ENCODE measurements at places on chromosomes 1 and 21.

DNA sequence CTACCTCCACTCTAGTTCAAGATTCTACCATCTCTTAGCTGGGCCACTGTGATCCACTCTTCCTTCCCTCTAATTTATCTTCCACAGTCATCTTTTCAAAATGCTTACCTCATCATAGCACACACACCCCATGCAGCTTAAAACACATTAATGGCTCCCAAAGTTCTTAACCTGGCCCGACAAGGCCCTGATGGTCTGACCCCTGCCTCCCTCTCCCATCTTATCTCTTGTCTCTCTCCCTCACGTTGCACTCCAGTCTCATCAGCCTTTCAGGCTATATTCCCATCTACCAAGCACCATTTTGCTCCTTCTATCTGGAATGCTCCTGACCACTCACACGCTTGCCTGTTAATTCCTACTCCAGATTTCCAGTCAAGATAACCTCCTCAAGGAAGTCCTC lies 2.5 kb upstream of the ZBTB8A start:
- no peak for DNase-seq

DNA sequence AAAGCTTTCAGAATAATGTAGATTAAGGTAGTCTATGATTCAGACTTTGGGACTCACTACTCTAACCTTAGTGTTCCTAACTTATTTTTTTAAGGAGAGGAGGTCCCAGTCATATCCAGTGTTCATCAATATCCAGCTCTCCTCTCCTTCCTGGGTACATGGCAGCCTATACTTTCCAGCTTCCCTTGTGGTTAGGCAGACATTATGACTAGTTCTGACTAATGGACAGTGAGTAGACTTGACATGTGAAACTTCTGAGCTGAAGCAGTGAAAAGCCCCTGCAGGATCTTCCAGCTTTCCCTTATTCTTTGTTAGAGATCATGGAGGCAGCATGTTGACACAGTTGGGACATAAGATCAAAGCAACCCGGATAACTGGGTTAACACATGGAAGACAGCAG lies 144.2 kb downstream of the PTPRU start:
- DNase-seq: no peak

DNA sequence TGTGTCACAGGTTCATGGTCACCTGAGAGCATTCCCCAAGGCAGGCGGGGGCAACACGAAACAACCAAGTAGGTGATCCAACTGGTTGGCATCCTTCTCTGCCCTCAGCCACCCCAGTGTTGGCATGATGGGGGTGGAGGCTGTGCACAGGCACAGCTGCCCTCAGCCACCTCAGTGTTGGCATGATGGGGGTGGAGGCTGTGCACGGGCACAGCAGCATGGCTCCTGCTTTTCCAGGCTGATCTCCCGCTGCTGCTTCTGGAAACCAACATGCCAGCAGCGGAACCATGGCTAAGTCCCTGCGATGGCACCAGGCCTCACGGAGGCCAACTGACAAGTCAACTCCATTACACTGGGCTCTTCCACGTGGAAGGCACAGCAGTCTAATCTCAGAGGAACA lies 447.8 kb downstream of the PTPRU start:
- DNase-seq: no peak

- no peak for DNase-seq
These were observed 95.8 kb downstream of the OBSCN start for GRCh38 chr1:228303596-228303995.

DNA sequence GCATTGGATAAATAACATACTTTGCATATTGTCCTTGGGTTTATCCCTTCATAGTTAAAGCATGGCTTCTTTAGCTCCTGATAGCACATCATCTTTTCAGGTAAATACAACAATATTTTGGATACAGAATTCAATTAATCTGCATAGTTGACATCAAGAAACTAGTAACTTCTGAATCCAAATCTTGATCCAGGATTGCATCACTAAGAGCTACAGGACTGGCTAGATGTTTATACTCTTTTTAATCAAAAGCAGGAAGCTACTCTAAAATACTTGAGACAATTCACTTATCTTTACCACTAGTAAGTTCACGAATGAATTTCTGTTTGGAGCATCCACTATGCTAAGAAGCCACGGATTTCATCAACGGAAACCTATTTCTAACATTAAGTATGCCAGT lies 54.2 kb upstream of the SLC44A3 start:
- DNase-seq: no peak

DNA sequence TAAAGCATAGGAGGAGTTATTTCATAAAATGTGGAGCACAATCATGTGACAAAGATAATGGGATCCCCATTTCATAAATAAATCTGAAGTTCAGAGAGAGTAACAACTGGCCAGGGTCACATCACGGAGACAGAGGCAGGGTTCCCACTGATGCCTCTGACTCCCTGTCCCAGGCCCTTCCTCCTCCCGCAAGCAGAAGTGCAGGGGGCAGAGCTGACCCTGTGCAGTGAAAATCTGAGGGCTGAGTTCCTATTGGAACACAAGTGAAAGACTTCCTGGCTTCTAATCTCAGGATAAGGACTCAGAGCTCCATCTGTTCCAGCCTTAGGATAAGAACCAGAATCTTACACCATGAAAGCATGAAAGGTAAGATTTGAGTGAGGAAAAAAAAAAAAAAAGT lies 22.0 kb downstream of the SELL start:
- no peak for DNase-seq

- DNase-seq: peak; percentile 56
These were observed 46.1 kb downstream of the MEGF6 start for GRCh38 chr1:3564921-3565831.

DNA sequence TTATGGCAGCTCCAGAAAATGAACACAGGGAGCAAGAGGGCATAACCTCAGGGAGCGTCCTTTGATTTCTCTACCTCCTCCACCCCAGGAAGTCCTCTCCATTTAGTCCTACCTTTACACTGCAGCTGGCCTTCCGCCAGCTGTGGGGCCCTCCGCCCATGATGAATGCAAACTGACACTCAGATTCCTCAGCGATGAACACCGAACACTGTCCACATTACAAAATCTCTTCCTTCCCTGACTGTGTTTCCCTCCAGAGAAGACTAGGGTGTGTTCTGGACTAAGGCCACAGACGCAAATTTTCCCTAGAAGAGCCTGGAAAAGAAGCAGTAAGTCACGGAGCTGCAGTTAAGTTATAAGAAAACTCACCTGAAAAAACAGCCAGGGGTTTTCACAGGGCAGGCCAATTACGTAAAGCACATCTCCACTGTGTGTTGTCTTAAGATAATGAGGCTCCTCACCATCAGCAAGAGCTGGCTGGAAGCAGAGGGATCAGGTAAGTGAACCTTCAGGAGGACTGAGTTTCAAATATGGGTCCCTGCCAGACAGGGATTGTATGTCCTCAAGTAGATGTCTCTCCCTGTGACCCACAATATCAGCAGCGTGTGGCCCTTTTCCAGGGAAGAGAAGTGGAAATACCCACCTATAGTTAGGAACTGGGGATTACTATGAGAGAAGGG lies 46.3 kb upstream of the ATP1B1 start:
- no peak for DNase-seq

GRCh38 chr1:78004719-78005447 lies at the start of gene DNAJB4:
Gene DNAJB4, plus strand, starts transcription at chr1:78004939. Its CDS starts 172 bp downstream, at chr1:78005111.
- DNase-seq: peak; percentile 96

- DNase-seq: no peak
These were observed 2.7 kb downstream of the HTR1D start for GRCh38 chr1:23214640-23215039.

DNA sequence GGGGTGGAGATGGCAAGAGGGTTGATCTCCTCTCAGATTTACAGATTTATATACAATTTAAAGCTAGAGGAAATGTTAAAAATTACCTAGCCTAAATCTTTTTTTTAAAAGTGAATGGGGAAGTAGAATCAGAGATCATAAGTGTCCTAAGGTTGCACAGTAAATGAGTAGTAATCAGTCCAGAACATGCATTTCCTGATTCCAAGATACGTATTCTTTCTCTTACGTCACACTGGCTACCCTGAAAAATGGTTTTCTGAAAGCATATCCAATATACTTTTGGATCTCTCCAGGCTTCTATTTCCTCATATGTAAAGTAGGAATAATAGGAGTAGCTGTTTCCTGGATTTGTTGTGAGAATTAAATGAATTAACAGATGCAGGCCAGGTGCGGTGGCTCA lies 11.7 kb downstream of the GADD45A start:
- DNase-seq: no peak

DNA sequence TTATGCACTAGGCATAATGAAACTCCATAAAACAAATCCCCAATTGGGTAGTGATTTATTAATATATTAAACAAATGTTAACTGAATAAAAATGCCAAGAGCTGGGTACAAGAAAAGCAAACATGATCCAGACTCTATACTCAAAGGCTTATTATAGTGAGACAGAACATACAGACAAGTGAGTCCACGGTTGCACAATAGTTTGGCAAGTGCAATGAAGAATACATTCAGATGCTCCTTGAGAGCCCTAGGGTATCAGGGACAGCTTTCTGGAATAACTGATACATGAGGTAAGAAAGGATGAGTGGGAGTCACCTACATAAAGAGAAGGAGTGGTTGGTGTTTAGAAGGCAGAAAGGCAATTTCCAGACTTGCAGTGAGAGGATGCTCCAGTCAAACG lies 85.1 kb downstream of the VAV3 start:
- DNase-seq: no peak

DNA sequence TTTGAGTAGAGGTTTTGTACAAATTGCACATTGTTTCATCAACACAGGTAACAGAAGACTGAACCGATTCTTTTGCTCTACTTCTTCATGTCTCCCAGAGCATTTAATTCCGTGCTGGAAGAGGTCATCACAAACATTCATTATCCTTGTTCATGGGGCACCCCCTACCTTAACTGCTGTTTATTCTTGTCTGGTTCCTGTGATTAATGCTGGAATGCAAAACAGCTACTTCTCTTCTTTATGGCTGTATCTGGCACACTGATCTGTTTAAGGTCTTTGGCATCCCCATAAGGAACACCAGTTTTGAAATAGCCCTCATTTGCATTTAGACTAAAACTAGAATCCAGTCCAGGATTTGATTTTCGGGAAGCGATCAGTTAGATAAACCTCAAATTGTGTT lies 42.2 kb downstream of the NTNG1 start:
- no peak for DNase-seq

- DNase-seq: no peak
These were observed 14.2 kb upstream of the VN1R5 start for GRCh38 chr1:247241691-247242090.

DNA sequence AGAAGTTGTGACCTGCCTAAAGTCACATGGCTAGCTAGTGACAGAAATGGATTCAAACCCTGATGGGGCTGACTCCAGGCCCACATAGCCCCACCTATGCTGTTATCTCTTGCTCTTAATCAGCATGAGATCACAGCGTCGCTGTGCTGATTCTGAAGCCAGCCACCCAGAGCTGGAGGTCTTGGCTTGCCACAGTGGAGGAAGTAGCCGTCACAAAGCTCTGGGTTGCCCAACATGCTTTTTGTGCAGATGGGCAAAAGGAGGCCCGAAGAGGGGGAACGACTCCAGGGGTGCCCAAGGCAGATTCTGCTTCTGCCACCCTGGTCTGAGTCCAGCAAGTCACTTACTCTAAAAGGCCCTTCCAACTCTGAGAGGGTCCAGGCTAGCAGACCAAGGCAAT lies 14.7 kb upstream of the MFSD2A start:
- DNase-seq: no peak

DNA sequence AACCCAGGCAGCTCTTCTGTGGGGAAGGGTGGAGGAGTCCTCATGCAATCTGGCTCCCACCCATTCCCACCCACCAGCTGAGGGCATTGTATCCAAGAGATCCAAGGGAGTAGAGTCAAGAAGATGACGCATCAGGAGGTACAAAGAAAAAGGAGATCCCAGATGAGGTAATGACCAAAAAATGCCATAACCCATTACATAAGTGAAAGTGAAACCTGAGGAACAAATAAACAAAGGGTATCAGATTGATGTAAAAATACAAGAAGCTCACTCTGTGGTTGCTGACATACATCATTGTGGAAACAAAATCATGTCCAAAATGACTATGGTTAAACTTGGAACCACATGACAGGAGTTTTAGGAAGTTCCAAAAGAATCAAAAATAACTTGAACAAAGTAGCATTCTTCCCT lies 42.5 kb downstream of the CCN1 start:
- no peak for DNase-seq

GRCh38 chr21:18318156-18318555 lies 73.5 kb downstream of the CHODL start:
- no peak for DNase-seq

- peak; percentile 83 for DNase-seq
These were observed 13.6 kb downstream of the PCNX2 start for GRCh38 chr1:233281711-233282581.

DNA sequence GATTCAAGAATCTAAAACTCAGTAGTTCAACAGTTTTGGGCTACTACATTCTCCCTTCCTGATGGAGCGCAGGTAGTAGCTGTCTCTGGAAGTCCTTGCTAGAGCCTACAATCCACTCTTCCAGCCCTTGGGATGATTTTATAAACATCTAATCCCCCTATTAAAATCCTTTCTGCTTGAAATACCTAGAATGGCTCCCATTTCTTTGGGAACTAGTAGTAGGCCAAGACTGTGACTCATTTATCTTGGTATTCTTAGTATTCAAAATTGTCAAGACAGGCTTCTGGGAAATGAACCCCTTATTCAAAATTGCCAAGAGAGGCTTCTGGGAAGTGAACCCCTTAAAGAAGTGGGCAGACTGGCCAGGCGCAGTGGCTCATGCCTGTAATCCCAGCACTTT lies 142.5 kb upstream of the FGGY start:
- DNase-seq: no peak

GRCh38 chr1:62358665-62359373 lies 39.6 kb upstream of the KANK4 start:
- DNase-seq: no peak

DNA sequence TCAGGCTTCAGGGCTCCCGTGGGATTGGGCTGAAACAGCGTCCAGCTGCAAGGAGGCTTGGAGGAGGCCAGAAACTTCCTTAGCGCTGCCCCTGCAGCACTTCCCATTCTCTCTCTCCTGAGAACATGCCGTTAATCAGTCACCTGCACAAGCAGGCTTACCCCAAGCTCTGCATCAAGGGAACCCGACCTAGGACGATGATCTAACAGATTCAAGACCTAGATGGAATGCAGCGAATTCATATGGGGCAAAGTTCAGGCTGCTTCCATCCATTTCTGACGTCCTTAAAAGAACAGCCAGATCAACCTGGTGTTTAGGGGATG lies 114.1 kb downstream of the ERG start:
- DNase-seq: no peak

GRCh38 chr1:163144418-163144817 lies 58.3 kb downstream of the RGS5 start:
- no peak for DNase-seq

DNA sequence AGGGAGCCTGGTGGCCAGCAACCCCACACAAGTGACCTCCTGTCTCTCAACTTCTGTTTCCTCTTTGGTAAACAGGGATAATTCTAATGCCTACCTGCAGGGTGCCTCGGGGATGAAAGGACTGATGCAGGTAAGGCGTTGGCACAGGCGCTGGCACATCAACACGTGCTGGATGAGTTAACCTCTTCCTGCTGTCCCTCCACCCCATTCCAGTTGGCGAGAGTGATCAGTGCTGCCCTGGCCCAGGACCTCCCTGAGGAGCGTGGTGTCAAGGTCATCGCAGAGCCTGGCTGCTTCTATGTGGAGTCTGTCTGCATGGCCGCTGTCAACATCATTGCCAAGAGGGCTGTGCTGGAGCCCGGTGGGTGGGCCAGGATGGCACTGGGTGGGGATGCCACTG lies 69.1 kb upstream of the TINAGL1 start:
- no peak for DNase-seq

- DNase-seq: peak; percentile 19
These were observed 106.3 kb upstream of the GUCA2B start for GRCh38 chr1:42046761-42047507.

Measured in cardiac muscle cell (in vitro differentiated cells and primary cell).